GM18507 (cell line): ENCODE measurements at places on chromosomes 16 and 17.

GRCh38 chr17:57569853-57570252 is 175.2 kb downstream of the CCDC182 start:
- DNase-seq: no peak

- no peak for DNase-seq
Measured at GRCh38 chr17:8465356-8465755, 29.7 kb downstream of the NDEL1 start.

- no peak for DNase-seq
Measured at GRCh38 chr16:47643323-47644000, 182.3 kb downstream of the PHKB start.

GRCh38 chr17:40551091-40551878 is 14.0 kb downstream of the CCR7 start:
- no peak for DNase-seq

GRCh38 chr17:43987131-43988021 is 17.0 kb upstream of the NAGS start:
- no peak for DNase-seq

DNA sequence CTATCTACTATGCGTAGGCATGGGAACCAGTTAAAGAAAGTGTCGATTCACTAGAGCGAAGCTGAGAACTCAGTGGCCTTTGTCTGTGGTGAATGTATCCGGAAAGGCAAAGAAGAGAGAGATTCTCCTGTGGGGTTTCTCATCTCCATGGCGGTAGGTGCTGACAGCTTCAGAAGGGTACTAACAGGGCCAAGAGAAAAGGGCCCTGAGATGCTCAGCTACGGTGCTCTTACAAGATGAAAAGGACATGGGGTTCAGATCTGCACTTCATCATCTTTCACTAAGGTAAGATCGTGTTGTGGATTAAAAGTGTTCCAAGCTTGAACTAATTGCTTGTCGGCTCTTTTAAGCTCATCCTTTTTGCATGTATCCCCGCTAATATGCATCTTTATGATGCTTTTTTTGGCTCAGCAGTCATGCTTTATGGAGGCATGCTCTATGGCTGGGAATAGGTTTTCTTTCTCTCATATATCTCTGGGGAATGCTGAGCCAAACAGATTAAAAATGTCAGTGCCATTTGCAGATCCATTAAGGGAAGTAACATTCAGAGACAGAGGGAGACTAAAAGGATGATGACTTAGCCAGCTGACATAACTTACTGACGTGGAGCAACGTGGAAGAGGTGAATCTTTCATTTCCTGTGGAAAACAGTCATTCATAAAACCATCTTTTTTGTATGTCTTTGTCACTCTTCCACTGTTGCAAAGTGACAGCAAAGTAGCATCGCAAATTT is 29.9 kb downstream of the KCNJ16 start:
- DNase-seq: no peak

DNA sequence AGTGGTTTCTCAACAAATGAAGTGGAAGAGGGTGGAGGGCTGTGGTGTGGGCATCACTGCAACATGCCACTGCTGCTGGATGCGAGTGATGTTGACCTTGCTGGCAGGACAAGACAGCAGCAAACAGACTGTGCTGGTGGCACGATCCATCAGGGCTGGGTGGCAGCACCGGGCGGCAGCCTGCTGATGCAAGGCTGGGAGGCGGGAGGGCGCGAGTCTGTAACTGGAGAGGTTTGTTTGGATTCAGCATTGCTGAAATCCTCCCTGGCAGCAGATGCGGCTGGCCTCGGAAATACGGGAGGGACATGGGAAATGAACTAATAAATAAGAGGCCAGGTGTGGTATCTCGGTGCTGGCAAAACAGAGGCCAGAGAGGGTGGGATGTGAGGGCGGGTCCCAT is 224.2 kb downstream of the ENGASE start:
- DNase-seq: no peak

GRCh38 chr17:28327031-28327607 is 8.1 kb downstream of the TMEM97 start:
- DNase-seq: no peak

DNA sequence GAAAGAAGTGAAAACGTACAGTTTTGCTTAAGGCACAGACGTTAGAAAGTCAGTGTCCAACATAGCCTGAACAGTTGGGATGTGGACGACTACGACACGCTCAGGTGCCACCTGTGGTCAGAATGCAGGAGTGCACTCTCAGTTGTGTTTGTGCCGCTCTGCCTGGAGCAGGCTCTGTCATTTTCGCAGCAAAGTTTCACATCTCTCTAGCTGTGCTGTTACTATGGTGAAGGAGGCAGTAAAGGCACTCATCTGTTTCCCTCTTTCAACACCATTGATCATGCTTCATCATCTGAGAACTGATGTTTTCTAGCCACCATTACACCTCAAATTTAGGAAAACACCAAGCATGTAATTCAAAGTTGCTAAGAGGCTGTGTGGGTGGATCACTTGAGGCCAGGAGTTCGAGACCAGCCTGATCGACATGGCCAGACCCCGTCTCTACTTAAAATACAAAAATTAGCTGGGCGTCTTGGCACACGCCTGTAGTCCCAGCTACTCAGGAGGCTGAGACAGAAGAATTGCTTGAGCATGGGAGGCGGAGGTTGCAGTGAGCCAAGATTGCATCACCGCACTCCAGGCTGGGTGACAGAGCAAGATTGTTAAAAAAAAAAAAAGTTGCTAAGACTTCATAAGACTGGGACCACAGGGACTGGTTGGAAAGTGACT is 44.9 kb upstream of the DNAJA2 start:
- DNase-seq: peak; percentile 71

GRCh38 chr17:58416937-58417299 is 416 bp downstream of the RNF43 start:
- no peak for DNase-seq

- no peak for DNase-seq
Measured at GRCh38 chr17:65759532-65759931, 198.1 kb upstream of the AXIN2 start.

DNA sequence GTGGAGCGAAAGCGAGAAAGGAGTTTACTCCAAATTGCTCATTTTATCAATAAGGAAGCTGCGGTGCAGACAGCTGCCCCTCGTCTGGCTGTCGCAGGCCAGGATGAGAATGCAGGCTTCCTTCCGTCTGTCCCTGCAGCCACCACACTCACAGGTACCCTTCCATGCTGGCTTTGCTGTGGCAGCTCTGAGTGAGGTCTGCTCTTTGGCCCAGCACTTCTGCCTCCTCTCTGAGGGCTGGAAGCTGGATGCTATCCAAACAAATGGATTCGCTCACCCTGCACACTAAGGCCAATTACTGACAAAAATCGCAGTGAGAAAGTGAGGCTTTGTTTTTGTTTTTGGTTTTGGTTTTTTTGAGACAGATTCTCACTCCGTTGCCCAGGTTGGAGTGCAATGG is 7.0 kb downstream of the ARMC7 start:
- no peak for DNase-seq

DNA sequence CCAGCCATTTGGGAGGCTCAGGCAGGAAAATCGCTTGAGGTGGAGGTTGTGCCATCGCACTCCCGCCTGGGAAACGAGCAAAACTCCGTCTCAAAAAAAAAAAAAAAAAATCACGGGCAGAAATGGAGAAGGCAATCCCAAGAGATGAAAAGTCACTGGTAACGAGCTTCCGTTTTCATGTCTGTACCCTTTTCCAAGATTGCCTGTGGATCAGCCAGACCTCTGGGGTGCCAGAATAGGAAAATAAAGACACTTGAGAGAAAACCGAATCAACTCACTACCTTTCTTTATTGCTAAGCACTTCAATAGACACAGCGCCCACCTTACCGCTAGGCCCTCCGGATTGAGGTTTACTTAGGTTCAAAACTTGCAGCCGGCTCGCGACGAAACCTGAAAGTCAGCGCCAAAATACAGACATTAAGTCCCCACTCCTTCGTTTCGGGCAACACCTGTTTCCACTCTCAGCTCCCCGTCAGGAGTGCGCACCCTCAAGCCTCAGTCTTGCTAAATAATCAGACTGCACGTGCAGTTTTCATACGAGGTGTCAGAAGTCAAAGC is 970 bp upstream of the TRAF7 start:
- DNase-seq: no peak

- no peak for DNase-seq
Measured at GRCh38 chr16:11374255-11374654, 29.0 kb downstream of the RMI2 start.

DNA sequence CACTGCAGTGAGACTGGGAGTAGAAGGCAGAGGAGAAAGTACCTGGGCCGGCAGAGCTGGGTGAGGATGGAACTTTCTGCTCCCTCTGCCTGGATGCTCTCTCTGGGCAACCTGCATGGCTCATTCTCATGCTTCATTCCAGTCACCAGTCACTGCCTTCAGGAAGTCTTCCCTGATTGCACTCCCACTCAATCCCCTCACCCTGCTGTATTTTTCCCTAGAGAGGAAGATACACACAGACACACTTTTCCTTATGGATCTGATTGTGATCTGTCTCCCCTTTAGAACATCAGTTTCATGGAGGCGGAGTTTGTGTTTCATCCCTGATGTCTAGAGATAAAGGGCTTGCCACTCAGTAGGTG is 44.9 kb downstream of the MEAK7 start:
- no peak for DNase-seq

DNA sequence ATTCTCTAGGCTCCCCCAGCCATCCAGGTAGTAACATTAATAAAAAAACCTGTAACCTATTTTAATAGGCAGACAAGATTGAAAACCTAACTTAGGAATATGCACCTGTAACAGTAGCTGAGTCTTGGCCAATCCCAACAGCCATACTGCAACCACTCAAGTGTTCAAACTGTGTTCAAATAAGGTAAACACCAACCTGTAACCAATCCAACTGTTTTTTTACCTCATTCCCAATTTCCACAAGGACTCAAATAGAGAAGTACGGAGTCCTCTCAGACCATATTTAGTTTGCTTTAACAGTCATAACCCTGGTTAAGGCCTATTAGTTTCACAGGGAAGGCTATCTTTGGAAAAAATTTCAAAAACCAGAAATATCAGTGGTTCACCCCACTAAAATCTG is 40.4 kb upstream of the NOS2 start:
- DNase-seq: no peak

- no peak for DNase-seq
Measured at GRCh38 chr16:72877374-72878028, 170.4 kb downstream of the ZFHX3 start.

DNA sequence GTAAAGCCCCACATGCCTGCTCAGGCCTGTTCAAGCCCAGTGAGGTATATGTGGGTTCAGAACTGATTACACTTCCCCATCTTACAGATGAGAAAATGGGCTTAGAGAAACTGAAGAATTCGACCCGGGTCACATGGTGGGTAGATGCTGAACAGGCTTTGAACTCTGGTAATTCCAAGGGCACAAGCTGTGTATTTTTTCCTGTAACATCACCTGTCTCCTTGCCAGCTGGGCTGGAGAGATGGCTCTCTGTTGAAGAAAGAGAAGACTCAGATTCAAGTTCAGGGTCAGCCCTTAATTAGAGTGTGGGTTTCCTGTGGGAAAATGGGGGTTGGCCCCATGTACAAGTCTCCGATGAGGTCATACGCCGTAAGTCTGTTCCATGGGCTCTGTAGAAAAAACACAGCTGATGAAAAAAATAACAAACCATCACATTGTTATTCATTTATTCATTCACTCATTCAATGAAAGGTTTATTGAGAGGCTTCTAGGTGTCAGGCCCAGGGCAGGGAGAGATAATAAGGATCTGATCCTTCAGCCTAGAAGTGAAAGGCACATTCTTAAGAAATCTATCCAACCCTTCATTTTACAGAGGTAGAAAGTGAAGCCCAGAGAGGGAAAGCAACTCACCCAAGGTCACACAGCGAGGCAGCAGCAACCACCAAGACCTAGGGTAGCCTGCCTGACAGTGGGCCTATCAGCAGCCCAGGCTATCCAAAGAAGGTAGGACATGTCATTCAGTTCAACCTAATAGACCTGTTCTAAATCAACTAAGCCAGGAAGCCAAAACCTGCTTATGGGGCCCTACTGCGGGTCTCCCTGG is 482.8 kb downstream of the SOX9 start:
- DNase-seq: no peak

GRCh38 chr17:36608794-36609497 is 7.6 kb downstream of the MRM1 start:
- no peak for DNase-seq

DNA sequence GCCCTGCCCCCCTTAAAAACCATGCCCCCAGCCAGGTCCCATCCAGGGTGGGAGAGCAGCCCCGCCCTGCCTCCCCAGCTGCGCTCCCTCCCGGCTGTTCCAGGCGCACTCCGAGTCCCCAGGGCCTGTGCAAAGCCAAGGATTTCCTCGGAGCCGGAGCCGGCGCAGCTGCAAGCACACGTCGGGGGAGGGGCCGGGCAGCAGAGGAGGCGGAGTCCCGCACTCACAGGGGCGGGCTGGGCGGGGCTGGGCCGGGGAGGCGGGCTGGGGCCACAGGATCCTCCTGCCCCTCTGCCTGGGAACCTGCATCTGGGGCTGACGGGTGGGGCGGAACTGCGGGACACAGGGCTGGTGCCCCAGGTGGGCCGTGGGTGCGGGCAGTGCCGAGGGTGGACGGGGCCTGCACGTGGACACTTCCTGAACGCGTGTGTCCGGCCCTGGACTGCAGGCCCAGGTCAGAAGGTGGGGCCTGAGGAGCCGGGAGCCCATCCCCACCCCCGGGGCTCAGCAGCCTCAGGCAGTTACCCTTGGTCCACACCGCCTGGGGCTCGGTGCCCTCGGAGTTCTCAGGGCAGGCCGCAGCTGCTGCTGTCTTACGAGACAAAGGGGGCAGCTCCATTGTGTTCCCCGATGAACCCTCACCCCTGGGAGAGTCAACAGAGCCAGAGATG is 24.0 kb upstream of the SSTR5 start:
- no peak for DNase-seq

DNA sequence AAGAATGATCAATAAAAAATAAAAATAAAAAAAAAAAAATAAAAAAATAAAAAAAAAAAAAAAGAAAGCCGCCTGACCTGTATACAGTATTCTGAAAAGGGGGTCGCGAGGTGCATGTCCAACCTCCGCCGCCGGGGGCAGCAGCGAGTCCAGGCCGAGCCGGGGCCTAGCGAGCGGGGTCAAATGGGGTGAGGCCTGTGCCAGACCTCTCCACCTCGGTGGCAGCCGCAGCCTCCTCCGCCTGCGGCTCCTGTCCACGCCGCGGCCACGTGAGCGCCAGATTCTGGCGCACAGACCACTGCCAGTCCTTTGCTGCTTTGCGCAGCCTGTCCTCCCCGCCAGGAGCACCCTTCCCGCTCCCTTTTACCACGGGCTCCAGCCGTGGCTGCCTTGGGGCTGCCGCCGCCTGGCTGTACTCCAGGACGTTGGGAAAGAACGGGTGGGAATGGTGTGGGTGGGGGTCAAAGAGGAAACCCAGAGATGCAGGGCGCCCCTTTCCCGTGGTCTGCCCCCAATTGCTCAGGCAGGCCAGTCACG is 2.4 kb upstream of the BCKDK start:
- peak; percentile 64 for DNase-seq

DNA sequence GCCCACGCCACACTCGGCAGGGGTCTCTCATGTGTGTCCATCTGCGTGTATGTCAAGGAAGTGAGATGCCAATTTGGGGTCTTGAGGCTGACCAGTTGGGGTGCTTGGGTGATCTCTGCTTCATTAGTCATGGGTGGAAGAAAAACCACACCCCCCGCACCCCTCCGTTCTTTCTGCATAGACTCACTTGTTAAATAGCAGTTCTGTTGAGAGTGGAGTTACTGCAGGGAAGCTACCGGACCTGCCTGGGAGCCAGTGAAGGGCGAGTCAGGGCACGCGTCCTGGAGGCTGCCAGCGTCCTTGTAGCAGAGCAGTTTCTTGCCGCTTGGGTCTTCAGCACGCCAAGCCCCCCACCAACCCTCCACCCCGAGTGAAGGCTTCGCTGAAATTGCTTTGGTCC is 8.5 kb downstream of the SNN start:
- no peak for DNase-seq
